ENCODE measurements at places on chromosomes 6 and 20.

GRCh38 chr20:62875419-62876361, 14.1 kb upstream of the TCFL5 start:
- H3K4me3 ChIP-seq, result no peak overlapping the region
- peaks cover 6% of the 10 kb centered on the region for H3K27me3 ChIP-seq
- peaks cover 11% of the 10 kb centered on the region for H3K4me1 ChIP-seq
- no peaks in the 10 kb centered on the region for H3K36me3 ChIP-seq

- DNase-seq, result no peak
- no peaks in the 10 kb centered on the region for H3K36me3 ChIP-seq
- no peak overlapping the region for H3K27ac ChIP-seq
- H3K27me3 ChIP-seq, result peaks cover 15% of the 10 kb centered on the region
Measured at GRCh38 chr6:110332281-110332680, 25.9 kb downstream of the METTL24 start.

DNA sequence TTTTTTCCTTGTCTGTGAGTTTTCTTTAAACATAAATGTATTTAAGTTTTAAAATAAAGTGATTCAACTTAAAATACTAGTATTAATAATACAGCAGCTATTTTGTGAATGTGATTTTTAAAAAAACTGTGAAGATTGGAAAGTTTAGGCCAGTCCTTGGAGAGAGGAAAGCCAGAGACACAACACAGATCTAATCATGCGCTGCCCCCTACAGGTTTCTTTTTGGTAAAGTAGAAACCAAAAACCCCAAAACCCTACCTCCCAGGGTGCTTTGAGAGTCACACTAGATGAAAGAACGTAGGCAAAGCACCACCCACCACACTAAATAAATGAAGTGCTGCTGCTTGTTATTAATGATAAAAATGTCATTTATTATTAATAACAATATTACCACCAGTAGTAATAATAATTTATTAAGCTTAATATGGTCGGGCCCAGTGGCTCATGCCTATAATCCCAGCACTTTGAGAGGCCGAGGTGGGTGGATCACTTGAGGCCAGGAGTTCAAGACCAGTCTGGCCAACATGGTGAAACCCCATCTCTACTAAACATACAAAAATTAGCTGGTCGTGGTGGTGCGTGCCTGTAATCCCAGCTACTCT, 33.7 kb downstream of the SLC9A8 start:
- H3K27ac ChIP-seq, result no peak overlapping the region
- H3K36me3 ChIP-seq, result peaks cover 23% of the 10 kb centered on the region
- peak; percentile 64 for DNase-seq
- peaks cover 8% of the 10 kb centered on the region for H3K4me1 ChIP-seq
- no peaks in the 10 kb centered on the region for H3K27me3 ChIP-seq
- H3K4me3 ChIP-seq, result no peak overlapping the region

GRCh38 chr6:33894438-33894837, 90.6 kb upstream of the MLN start:
- no peak for DNase-seq
- H3K4me3 ChIP-seq, result no peak overlapping the region
- no peak overlapping the region for H3K27ac ChIP-seq
- peaks cover 48% of the 10 kb centered on the region for H3K4me1 ChIP-seq
- H3K36me3 ChIP-seq, result no peaks in the 10 kb centered on the region

DNA sequence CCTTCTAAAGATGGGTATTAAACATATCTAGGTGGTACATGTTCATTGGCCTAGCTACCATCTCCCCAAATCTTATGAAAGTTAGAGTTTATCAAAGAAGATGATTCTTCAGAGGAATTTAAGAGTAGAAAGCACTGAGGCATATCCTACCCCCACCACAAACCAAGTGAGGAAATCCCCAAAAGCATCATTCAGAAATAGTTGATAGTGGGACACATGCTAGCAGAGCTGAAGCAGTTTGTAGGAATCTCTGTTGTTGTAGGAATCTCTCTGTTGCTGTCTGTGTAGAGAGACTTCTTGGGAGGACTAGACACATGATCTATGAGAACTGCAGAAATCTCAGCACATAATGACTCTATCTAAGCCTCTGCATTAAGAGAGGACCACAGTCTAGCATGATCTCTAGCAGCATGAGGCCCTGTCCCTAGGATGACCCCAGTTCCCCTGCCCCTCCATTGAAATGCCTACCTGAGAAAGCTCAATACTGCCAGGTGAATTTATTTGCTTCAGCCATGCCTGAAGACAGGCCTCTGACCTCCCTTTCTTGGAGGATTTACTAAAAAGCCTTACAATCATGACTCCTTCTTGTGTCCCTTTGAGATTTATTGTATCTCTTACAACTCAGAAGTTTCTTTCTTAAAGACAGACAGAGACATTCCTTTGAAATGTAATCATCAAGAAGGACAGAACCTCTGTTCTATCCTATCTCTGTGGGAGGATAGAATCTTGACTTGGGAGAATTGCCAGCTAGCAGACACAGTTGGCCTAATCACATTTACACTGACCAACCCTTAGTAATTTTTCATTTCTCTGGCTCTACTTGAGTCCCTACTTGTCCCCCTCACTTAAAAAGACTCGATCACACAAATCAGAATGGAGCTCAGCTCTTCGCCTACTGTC, 582.4 kb downstream of the PHF3 start:
- H3K27me3 ChIP-seq, result no peaks in the 10 kb centered on the region
- no peak for DNase-seq
- H3K27ac ChIP-seq, result no peak overlapping the region
- H3K4me1 ChIP-seq, result no peaks in the 10 kb centered on the region
- H3K36me3 ChIP-seq, result no peaks in the 10 kb centered on the region
- H3K4me3 ChIP-seq, result no peak overlapping the region

GRCh38 chr6:116062496-116062895, 1.8 kb upstream of the FRK start:
- no peak overlapping the region for H3K4me3 ChIP-seq
- no peak overlapping the region for H3K27ac ChIP-seq
- no peaks in the 10 kb centered on the region for H3K4me1 ChIP-seq
- peaks cover 19% of the 10 kb centered on the region for H3K27me3 ChIP-seq
- no peaks in the 10 kb centered on the region for H3K36me3 ChIP-seq

Data from activated CD8-positive, alpha-beta memory T cell treated with anti-CD3 and anti-CD28 coated beads, Interleukin-2, amount 10 ng/mL, durations not matched to agents 7 days and 5 days (primary cell).